Tibial nerve (tissue), 4 donors: ENCODE measurements at places on chromosomes 13 and 19. TPM values are rescaled to one million over a fixed set of nuclear protein-coding genes. Genes with fewer than 3 reads are reported as not detected.

The ZNF418 gene
- total RNA-seq, result 4.4 TPM

The FUT2 gene
- 0.44 TPM for total RNA-seq

The UBL5 gene
- 599 TPM for total RNA-seq

The MISP gene
- not detected for total RNA-seq

The SIGLEC12 gene
- total RNA-seq, result not detected

The KLK2 gene
- not detected for total RNA-seq

DNA sequence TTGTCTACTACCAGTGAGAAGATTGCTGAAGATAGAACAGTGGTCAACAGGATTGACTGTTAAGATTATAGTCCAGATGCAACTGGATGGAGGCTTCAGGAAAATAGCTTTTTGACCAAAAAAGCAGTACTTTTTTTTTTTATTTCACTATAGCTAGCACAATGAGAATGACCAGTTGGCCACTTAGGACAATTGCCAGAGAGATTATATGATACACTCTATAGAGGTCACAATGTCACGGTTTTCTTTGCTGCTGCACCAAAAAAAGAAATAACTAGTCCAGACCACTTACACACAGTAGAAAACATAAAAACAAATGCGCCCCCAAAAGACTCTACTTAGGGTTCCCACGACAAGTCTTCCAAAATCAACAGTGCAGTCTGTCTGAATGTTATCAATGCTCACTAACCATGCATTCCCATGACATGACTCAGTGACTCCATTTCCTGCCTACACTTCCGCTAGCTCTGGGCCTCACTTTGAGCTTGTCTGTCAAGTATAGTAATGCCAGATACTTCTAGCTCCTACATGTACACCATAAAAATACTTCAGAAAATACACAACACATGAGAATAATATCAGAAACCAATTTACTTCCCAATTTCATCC is 209.1 kb upstream of the STARD13 start:
- no peak for DNase-seq

- DNase-seq, result no peak
Observed at GRCh38 chr13:41974262-41974900, 13.5 kb upstream of the VWA8 start.

GRCh38 chr19:23116802-23117571 is at the start of gene ZNF730:
TSS of gene ZNF730 (plus strand) at chr19:23117025. CDS start at chr19:23117174, 149 bp downstream.
- DNase-seq, result no peak

DNA sequence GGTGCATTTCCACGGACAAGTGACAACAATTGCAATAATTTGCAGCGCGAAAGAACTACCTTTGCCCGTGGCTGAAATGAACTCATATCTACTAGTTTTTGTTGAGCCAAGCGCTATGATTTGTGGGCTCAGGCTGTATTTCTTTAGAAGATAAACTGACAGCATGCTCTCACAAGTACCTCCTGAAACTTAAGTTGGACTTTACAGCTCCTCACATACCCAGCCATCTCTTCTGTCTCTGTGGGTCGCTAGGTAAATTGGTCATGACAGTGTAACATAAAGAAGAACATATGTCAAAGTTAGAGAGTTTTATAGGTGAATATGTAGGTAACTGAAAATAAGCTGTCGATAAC is 839 bp downstream of the COG6 start:
- DNase-seq, result no peak

DNA sequence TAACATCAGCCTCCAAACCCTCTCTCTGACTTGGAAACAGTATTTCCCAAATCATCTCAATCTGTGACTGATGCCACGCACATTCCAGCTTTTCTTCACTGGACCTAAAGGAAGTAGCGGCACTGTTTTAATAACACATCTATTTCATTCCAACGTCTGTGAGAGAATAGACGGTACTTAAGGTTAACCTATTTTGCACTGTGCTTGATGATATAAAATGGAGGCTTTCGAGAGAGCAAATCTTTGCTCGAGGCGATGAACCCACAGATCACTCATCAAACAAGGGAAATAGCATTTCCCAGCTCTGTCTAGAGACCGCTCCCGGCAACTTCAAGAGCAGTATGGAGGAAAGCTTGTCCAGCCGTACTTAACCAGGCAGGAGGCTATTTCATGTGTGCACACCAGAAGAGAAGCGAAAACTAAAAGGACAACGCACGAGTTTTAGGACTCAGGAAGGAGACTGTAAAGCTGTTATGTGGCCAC is 2.9 kb downstream of the UBL3 start:
- no peak for DNase-seq

DNA sequence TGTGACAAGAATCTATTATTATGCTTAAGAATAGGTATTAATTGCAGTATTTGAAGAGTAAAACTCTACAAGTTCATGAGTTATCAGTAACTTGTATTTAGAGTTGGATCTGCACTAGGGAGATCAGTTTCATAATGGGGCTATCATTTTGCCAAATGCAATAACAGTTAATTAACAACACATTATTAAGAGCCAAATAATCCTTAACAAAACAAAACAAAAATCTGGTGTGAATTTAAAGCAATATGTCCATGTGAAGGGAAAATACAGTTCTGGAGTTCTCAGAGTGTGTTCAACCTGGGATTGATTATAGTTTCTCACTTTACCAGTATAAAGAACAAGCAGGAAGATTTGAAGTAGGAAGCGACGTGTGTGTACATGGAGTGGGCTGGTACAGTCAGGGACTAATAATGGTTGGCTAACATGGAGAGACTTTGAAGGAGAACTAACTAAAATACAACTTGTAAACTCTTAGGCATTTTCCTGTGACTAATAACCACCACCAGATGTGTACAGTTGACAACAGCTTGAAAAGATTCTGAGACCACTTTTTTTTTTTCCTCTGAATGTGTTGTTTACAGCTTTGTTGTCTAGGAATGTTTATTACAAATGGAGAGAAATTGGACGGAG is 58.5 kb downstream of the POSTN start:
- no peak for DNase-seq
